Fibroblast of skin of right biceps (primary cell): ENCODE measurements at places on chromosomes 3 and 15.
A peak's percentile ranks its signal among the peaks of the same experiment; 100 is the strongest.

GRCh38 chr15:58873267-58873666 is 60.2 kb downstream of the SLTM start:
- DNase-seq, result peak; percentile 79

GRCh38 chr3:14370720-14371572 is 31.5 kb upstream of the SLC6A6 start:
- DNase-seq, result no peak

DNA sequence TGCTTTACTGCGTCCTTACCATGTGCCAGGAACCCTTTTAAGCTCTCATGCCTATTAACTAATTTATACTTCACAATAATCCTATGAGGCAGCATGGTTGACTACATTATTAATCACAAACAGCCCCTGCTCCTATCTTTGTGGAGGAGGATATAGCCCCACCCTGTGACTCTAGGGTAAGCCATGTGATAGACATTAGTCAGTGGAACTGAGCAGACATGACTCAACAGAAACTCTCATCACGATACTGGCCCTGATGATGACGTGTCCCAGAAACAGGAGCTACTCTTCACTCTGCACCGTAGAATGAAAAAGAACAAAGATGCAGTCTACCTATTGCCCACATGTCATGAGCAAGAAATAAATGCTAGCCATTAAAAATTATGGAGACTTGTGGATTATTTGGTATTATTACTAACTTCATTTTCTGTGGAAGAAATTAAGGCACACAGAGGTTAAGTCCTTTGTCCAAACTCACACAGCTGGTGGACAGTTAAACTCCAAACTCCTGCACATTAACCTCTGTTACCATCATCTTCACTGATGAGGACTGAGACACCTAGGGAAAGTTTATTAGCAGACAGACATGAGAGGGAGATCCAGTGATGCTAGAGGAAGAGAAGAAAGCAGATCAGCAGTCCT is 51.2 kb downstream of the CFAP20DC start:
- peak; percentile 96 for DNase-seq

GRCh38 chr3:155891321-155891720 is 20.9 kb downstream of the GMPS start:
- DNase-seq, result peak; percentile 30

- peak; percentile 21 for DNase-seq
These were observed 462.2 kb downstream of the GRM7 start for GRCh38 chr3:7322957-7323669.

DNA sequence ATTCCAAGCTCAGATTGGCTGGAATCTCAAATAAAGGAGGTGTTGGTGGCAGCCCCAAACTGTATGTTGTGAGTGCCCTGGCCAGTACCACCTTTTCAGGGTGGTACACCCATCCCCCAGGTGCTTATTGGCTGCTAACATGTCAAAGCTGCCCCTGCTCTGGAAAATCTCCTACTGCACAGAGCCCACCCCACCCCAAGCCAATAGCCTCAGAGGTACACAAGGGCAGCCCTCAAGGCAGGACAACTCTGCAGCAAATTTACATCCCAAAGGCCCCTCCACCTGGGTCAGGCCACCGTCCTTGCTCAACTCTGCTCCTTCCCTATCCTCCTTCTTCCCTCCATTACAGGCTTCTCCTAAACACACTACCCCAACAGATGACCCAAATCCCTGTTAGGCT is 37.1 kb upstream of the LYZL4 start:
- no peak for DNase-seq

GRCh38 chr3:68088636-68089035 is 434.2 kb upstream of the SUCLG2 start:
- no peak for DNase-seq

- no peak for DNase-seq
These were observed 3.9 kb upstream of the BDH1 start for GRCh38 chr3:197559651-197560050.

DNA sequence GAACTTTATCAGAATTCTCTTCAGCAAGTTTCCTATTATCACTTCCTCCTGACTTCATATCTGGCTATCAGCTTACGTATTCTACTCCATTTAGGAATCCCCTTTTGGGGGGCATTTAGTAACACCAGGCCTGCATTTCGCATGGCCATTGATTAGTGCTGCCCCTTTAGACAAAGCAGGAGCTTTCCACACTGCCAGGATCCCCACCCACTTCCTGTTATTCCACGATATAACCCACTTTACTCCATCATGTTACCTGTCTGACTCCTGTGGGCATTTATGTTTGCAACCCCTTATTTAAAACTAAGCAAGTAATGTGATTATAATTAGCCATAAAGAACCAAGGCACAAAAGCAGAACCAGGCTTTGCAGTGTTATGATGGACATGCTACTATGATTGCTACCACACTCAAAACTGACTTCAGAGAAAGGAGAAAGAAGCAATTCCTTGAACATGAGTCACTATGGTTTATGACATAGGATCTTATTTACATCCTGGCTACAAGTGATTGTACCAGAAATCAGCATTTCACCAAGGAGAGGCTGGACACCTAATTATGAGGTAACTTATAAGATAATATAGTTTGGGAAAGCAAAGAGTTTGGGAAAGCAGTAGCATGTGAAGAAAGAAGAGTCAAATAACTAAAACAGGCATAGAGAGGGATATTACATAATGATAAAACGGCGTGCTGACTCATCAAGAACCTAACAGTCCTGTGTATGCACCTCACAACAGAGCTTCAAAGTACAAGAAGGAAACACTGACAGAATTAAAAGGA is 96.3 kb downstream of the IGSF11 start:
- DNase-seq, result peak; percentile 1

GRCh38 chr3:5874931-5875341 is 687.4 kb downstream of the EDEM1 start:
- DNase-seq, result no peak

GRCh38 chr3:195268576-195269309 is 2.2 kb downstream of the XXYLT1 start:
- no peak for DNase-seq
